SW 1271 (cell line): ENCODE measurements at places on chromosomes 2 and 18.

DNA sequence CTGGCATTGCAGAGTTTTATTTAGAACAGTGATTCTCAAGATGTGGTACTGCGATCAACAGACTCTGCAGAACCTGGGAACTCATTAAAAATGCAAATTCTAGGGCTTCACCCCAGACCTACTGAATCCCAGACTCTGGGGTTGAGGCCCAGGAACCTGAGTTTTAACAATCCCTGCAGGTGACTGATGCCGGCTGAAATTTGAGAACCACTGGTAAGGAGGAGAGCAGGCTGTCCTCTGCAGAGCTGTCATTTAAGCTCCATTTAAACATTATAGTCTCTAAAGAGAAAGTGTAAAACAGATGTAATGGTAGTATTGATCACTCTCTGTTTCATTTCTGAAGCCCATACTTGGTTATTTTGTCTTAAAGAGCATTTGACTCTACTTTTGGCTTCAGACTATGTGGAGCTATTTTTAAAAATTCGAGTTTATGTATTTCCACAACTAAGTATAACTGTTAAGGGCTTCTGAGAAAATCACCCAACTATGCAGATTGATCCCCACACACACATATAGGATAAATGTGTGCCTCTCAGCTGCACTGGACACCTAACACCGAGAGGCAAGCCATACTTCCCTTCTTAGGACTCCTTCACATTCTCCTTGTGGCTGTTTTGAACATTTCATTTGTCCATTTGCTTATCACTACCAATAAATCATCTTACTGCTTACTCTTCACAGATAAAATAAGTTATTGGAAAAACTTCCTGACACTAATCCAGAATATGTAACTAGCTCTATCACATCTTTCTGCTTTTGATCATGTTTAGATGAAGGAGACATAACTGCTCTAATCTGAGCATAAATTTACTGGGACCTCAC, 487.5 kb downstream of the DLGAP1 start:
- DNase-seq = no peak

DNA sequence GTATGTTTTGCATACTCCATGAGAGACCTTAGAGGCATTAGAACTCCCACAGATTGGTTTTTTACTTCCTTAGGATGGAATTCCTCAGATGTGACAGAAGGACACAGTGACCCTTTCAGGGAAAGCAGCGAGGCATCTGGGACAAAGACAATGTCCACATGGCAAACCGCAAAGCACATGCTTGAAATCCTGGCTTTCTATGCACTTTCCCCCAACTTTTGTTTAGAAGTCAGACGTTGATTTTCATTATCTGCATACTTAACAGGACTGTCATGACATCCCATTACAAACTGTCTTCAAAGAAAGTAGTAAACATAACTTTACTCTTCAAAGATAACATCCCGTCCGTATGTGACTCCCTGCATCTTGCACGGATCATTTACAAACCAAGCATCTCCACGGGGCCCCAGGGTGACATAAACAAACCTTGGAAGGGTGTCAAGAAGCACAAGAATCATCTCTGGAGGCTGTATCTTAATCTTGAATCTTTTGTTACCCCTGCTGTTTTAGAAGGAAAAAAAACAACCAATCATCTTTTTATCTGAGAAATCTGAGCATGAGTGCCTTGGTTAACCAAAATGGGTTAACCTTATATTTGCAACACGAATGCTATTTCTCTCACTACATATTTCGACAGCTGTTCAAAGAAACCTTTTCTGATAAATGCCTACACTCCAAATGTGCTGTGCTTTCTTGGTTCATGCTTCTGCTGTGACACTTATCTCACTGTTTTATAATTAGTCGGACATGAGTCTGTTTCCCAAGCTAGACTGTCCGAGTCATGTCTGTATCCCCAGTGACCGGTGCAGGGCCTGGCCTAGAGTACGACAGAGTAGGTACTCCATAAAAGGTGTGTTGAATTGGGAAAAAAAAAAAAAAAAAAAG, 90.8 kb downstream of the CCBE1 start:
- DNase-seq = no peak

GRCh38 chr2:13201924-13202323, 485.2 kb downstream of the TRIB2 start:
- DNase-seq = peak; percentile 3

DNA sequence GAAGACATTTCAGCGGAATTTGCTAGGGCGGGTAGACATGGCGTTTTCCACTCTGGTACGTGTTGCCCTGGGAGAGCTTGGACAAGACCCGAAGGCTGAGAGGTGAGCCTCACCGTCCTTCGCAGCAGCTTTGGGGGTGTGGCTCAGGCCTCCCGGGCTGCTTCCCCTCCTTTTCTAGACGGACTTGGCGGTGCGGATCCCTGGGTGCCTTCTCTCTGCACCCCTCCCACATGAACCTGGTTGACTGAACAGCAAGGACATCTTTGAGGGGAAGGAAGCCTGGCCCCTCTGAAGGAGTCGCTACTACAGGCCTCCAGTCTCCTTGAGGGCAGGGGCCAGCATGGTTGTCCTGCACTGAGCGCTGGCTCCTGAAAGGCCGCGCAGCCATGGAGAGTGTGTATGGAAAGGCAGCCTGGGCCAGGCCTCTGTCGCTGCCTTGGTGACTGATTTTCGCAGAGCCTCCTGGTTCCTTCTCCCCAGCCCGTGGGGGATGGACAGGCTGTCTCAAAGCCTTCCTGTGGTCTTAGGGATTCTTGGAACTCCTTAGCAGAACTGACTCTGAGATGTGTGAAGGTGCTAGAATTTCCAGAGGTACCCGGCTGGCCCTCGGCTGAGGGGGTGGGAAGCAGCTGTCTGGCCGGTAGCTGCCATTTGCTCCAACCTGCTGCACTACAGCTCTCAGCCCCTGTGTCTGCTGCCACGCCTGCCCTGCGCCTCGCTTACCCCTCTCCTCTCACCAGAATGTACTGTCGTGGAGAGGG, 9.9 kb downstream of the CNNM4 start:
- DNase-seq = no peak

DNA sequence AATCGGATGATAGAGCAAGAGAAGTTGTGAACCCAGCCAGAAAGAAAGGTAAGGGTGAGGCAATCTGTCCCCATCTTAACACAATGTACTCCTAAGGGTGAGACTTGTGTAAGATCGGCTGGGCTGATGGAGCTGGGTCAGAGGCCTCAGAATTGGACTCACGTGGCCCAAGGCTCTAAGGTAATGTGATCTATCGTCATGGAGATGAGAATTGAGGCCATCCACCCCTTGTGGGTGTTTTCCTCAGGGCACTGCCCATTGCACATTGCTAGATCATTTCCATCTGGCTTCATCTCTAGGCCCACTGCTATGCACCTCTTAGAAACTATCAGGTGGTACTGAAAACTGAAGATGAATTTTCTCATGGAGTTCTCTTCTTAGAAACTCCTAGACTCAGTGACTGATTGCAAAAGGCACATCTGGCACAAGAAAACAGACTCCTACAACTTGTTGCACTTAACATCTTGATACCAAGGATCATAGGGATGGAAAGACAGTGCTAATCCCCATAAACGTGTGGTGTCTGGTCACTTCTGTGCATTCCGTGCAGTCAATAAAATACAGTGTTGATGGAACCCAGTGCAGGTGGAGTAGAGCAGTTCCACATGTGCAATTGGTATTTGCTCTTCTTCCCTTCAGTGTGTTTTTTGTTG, 228.9 kb upstream of the FOSL2 start:
- no peak for DNase-seq

DNA sequence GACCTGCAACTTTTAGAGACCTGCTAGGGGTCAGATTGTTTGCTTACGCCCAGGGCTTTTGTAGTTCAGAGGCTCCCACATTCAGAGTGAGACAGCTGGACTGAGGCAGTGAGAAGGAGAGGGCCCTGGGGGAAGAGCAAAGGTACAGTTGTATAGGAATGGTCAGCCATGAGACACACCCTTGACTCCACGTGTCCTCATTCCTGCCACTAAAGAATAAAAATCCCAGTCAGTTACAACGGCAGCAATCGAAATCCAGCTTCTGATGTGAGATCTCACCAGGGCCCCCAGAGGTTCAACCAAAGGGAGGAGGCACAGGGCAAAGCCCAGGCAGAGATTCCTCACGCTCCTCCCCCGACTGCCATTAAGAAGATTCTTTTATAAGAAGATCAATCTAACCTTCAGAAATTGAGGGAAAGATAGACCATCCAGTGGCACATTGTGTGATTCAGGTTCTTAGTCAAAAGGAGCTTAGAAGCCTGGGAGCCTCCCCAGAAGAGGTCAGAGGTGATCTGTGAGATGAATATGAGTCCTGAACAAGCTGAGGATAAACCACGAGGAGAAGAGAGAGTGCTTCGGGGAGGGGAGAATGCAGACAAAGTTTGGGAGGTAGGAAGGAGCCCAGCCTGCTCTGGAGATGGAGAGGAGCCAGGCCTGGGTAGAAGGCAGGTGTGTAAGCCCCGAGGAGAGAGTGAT, 317.0 kb downstream of the CYP26B1 start:
- DNase-seq = no peak

DNA sequence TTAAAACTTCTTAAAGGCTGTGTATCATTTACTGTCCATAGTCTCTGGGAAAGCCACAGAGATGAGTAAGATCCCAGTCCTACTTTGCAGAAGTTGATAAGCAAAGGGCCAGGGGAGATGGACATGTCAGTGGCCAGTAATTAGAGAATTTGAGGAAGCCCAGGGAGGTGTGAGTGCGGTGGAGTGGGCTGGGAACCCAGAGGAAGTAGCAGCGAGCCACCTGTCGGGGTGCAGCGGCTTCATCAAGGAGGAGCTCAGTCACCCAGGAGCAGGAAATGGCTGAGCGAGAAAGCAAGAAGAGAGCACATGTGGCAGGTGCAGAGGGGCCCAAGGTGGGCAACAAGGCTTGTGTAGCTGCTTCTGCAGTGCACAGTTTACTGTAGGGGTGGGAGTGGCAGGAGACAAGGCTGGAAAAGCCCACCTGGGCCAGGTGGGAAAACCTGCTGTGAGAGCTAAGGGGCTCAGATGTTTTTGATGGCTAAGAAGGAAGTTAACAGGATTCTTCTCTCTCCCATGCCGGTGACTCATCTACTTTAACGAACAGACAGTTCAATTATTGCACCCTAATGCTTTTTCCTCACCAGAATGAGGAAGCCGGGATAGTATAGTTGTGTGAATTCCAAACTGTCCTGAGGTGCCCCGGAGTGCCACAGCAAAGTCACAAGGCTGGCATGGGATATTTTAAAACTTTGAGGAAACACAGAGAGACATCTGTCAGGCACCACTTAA, 34.8 kb upstream of the MGAT5 start:
- no peak for DNase-seq

DNA sequence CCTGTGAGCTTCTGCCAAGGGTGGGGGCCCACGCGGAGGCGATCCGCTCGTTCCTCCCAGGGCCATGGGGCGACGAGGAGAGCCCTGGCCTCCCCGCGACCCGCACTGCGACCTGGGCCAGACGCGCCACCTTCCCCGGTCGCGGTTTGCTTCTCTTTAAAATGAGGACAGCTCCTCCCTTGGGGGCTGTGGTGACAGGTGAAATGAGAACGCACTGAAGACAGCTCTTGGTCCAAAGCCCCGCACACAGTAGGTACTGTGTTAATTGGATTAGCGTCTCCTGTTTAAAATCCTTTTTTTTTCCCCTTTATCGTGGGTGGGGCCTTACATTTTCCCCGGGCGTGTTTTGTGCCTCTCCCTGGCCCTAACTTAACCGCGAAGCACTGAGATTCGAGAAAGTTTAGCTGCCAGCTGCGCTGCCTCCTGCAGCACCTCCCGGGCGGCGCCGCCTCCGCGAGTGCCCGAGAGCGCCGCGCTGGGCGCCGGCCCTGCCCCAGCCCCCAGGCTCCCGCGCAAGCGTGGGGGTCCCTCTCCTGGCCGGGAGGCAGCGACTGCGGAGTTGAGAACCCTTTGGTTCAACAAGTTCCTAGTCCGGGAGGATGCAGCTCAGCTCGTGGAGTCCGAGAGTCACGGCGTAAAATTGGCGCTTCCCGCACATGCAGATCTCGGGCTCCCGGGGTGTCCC, 1.1 kb downstream of the HPCAL1 start:
- peak; percentile 20 for DNase-seq

DNA sequence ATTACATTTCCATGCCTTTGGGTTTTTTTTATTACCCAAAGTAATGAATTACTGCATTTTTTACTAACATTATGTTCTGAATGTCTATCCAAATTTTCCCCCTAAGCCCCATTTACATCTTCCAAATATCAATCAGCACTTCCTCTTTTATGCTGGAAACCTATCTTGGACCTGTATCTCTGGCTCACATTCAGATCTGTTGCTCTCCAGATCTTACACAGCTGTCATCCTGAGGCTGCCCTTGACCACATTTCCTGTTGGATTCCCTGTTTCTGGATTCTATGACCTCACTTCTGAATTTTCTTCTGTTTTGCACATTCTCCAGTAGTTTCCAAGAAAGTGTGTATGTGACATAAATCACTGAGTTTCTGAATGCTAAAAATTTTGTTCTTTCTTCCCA, 146.7 kb downstream of the PDE1A start:
- no peak for DNase-seq

- no peak for DNase-seq
These were observed 60.0 kb downstream of the TMEM131 start for GRCh38 chr2:97935719-97936161.

DNA sequence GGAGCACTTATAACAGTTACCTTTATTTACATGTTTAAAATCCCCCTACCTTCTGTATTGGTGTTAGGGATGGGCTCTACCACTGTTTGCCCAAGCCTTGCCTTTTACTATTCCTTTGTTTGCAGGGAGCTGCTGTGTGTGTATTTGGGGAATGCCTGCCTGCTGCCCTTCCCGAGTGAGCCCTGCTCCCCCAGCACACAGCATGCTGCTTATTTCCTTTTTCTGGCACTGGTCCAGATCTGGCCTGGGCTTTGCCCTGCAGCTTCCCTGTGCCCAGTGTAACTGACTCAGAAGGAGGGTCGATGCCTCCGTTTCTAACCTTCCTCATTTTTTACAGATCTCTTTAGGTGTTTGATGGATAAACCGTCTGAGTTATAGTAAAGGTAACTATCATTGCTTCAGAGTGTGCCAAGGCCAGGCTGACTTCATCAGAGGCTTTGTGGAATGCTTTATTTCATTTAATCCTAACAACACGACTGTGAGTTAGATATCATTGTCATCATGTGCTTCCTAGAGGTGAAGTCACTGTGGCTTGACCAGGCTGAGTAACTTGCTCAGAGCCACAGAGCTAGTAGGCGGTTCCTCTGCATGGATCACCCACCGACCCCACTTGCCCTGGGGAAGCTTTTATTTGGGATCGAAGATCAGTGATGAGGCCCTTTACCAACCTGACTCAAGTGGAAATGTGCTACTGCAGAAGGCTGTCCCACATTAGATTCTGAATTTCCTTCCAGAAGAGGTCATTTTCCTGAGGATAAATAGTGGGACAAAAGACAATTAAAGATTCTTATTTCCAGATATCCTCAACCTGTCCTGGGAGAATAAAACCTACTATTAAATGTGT, 238.8 kb downstream of the ZNF407 start:
- no peak for DNase-seq

DNA sequence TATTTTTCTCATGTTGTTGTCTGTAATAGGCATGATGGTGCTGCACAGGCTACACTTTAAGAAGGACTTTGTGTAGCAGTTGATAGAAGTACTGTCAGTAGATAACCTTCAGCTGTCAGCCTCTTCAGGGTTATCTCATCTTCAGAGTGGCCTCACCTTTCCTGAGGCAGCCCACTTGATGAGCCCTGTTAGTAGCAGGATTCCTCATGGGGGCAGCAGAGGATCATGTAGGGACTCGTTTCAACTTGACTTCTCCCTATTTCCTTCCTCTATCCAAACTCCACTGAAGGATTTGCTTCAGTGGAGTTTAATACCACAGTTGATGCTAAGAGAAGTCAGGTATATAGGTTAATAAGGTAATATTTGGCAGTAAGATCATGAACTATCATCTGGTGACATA, 530.3 kb upstream of the FSIP2 start:
- no peak for DNase-seq

- no peak for DNase-seq
These were observed 166.2 kb upstream of the MAP3K20 start for GRCh38 chr2:172909454-172909853.
